Esophagus mucosa (tissue), 1 donor: ENCODE measurements at places on chromosomes 2 and 18.

- ATAC-seq: no peak
Measured at GRCh38 chr2:99697811-99698568, 208.2 kb upstream of the REV1 start.

- no peak for ATAC-seq
Measured at GRCh38 chr2:205895981-205896655, 189.9 kb downstream of the INO80D start.

GRCh38 chr2:54666131-54666633, 57.3 kb upstream of the EML6 start:
- peak; percentile 44 for ATAC-seq

GRCh38 chr18:42780171-42780570, 335.3 kb downstream of the RIT2 start:
- ATAC-seq: no peak

GRCh38 chr18:5068851-5069250, 128.2 kb downstream of the AKAIN1 start:
- no peak for ATAC-seq
